ENCODE measurements at places on chromosomes 3 and 15.

- no peak for DNase-seq
Observed at GRCh38 chr3:106140431-106140830, 271.6 kb upstream of the CBLB start.

DNA sequence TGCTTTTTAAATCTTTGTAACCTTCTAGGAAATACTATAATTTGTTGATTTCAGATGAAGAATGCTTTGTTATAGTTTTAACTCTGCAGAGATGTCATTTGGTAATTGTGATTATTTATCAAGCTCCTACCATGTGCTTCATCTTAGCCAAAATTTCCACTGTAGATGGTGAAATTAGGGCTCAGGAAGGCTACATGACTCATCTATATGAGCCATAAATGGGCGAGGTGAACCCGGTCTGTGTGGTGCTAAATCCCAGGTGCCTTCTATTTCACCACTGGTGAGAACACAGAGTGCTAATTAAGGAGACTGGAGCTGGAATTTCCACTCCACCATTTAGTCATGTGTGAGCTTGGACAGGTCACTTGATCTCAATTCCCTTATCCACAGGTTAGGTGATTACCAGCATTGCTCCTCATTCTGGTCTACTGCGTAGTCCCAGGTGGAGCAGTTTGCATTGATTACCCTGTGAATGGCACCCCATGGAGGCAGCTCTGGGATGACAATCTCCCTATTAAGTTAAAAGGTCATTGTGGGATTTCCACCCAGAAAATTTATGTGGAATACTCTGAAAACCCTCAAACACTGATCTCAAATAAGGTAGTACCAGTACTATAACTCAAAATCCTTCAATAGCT, 2.8 kb upstream of the CCR3 start:
- DNase-seq = no peak

GRCh38 chr3:177646749-177647148, 449.5 kb upstream of the TBL1XR1 start:
- no peak for DNase-seq

GRCh38 chr3:51400166-51400565, 9.1 kb downstream of the RBM15B start:
- no peak for DNase-seq

GRCh38 chr3:28349469-28350000, 911 bp upstream of the AZI2 start:
- DNase-seq = no peak

- DNase-seq = no peak
Observed at GRCh38 chr15:89075101-89075640, 13.1 kb upstream of the ABHD2 start.

- DNase-seq = peak; percentile 67
Observed at GRCh38 chr3:105369500-105370371, 3.0 kb downstream of the ALCAM start.

DNA sequence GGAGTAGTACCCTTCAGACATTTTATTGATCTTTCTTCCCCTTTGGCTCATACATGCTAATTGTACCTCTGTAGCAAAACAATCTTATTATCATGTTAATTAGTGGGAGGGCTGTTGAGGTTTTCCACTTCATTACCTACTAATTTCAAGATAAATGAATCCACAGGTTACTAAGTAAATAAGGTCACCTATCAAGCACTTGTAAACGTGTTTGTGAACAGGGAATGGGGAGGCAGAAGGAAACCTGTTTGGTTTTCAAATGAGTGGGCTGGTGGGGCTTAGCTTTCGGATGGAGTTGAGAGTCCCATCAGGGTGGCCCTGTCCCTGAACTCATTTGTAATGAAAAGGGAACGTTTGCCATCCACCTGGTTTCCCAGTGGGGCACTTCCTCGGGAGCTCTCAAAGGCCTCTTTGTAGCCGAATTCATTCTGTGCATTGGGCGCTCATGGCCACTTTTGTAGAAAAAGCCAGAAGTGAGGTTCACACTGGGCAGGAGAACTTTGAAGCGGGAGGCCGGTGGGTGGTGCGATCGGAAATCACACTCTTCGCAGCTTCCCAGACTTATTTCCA, 419.8 kb upstream of the NR2F2 start:
- no peak for DNase-seq

DNA sequence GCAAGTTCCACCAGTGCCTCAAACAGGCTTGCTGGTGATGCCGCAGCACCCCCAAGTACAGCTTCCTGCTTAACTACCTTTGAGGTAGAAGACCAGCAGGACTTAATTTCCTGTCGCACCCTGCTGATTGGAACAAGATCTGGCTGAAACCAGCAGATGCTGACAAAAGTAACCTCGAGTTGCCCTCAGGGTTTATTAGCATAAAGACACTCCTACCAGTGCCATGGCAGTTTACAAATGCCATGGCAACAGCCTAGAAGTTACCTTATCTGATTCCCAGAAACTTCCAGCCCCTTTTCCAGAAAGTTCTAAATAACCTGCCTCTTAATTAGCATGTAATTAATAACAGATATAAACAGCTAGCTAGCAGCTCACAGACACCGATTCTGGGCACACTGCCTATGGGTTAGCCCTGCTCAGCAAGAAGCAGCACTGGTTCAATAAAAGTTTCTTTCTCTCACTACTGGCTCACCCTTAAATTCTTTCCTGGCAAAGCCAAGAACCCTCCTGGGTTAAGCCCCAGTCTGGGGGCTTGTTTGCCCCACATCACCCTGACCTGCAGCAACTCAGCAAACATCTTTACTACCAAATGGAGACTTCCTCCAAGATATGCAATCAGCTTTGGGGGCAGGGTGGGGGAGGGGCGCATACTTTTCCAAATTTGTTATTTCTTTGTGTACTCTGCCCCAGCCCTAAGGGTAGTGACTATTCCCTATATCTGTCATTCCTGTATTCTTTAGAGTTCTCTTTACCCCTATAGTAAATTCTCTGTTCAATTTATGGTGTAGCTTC, 54.2 kb downstream of the MAP4 start:
- no peak for DNase-seq

- no peak for DNase-seq
Observed at GRCh38 chr3:13770170-13771169, 109.4 kb downstream of the WNT7A start.

DNA sequence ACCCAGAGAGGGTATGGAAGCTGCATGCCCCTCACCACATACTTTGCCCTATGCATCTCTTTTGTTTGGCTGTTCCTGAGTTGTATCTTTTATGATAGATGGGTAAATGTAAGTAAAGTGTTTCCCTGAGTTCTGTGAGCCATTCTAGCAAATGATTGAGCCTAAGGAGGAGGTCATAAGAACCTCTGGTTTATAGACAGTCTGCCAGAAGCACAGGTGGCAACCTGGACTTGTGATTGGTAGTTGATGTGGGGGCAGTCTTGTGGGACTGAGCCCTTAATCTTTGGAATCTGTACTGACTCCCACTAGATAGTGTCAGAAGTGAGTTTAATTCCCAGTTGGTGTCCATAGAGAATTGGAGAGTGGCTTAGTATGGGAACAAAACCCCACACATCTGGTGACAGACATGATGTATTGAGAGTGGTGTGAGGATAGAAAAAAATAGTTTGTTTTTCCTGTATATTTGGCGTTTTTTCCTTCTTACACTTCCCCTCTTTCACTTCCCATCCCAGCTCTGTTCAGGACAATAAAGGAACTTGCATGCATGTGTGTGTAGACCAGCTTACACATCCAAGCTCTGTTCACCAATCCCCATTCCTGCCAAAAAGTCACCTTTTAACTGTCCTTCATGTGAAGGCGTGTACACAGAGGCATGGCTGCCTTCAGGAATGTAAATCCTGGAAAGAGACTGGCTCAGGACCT, 38.1 kb upstream of the SPPL2A start:
- no peak for DNase-seq

DNA sequence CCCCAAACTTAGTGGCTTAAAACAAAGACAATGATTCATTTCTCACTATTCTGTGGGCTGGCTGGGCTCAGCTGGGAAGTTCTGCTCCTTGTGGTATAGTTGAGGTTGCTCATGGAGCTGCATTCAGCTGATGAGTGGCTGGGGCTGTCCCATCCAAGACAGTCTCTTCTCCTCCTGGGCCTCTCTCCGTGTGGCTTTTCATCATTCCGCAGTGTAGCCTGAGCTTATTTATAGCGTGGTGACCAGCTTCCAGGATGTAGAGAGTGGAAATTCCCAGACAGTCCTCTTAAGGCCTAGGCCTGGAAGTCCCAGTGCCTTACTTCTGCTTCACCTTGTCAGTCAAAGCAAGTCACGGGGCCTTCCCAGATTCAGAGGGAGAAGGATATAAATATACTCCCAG, 136.7 kb upstream of the DAZL start:
- peak; percentile 19 for DNase-seq

GRCh38 chr15:100206643-100207042, 135.1 kb downstream of the ADAMTS17 start:
- DNase-seq = no peak

DNA sequence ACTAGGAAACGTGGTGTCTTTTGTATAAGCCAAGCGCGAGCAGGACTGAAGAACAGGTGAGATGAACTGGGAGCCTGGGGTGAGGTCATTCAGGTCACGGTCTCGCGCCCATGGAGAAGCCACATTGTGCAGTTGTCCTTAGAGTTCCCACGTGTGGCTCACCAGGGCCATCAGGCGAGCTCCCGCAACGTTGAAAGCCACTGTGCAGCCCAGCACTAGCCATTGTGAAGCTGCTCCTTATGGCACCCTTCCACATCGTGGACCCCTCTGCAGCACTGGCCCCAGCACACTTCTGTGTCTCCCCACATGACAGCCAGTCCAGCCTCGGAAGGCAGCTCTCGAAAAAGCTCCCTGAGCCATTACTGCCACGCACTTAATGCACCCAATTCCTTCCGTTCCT, 7.6 kb upstream of the APBA2 start:
- no peak for DNase-seq

DNA sequence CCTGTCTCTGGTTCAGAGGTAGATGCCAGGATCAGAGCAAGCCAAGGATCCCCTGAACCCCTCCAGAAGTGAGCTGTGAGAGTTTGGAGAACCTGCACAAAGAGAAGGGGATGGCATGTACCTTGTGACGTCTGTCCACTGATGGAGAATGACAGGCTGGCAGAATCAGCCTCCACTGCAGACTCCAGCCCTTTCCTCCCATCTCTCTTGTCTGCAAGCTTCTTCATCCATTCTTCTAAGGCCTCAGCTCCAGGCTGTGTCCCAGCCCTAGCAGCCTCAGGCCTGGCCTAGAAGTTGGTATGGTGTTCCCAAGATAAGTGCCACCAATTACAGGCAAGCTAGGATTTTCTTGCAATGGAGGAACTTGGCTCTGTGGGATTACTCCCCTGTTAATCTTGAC, 8.6 kb downstream of the GALNT15 start:
- no peak for DNase-seq

DNA sequence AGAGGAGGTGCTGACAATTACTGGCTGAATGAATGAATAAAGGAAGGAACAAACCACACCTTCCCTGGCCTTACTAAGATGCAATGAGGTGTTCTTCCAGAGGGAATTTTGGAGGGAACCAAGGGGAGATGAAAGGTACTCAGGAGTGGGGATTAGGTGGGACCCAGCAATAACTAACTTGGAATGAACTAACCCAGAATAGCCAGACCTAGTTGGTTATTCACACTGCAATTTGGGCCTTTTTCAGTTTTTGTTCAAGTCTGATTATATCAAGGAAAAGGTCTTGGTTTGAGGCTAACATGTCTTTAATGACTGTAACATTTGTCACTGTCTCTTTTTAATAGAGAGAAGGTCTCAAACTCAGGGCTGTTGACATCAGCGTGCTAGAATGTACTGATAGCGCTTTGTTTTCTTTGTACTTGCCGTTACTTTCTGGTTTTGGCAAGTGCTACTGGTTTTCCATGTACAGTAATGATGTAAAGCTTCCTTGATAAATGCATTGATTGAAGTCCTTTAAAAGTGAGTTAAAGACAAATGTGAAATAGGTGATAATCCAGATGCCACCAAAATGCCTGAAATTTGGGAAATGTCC, 3.2 kb upstream of the PLXND1 start:
- DNase-seq = no peak

- DNase-seq = no peak
Observed at GRCh38 chr15:71781179-71781964, 29.0 kb upstream of the NR2E3 start.

DNA sequence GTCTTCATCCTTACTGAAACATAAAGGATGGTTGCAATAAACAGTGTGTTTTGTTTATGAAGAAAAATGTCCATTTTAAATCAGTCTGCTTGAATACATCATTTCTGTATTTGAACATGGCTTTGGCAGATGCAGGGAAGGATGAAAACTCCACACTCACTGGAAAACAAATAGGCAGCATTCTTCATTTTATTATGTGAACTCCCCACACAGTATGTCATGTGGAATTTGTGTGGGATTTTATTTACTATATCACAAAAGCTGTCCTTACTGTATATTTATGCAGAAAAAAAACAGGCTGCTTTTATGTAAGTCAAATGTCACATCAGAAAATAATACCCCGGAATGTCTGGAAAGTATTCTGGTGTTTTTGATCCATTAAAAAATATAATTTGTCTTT, 44.1 kb upstream of the TJP1 start:
- DNase-seq = no peak

GRCh38 chr3:55305696-55306485, 181.2 kb downstream of the WNT5A start:
- DNase-seq = no peak

- no peak for DNase-seq
Observed at GRCh38 chr3:42514876-42515275, 12.4 kb downstream of the VIPR1 start.

- DNase-seq = peak; percentile 49
Observed at GRCh38 chr3:196518966-196519717, 4.0 kb upstream of the SMCO1 start.

DNA sequence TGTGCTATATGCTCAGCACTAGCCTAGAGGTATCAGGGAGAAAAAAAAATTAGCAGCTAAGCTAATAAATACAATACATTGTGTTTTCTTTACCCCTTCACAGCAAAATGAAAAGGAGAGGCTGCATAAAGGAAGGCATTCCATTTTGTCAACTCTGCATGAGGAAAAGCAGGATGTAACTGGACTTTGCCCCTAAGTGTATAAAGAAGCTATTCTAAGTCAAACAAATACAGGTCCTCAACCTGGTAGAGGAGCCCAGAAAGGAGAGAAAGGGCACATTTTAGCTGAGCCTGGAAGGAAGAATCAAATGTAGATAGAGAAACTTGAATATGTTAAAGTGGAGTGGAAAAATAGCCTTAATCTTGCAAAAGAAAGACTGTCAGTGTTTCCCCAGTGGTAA, 89.0 kb upstream of the SPRED1 start:
- DNase-seq = no peak

- no peak for DNase-seq
Observed at GRCh38 chr3:43755516-43756200, 64.9 kb downstream of the ABHD5 start.

DNA sequence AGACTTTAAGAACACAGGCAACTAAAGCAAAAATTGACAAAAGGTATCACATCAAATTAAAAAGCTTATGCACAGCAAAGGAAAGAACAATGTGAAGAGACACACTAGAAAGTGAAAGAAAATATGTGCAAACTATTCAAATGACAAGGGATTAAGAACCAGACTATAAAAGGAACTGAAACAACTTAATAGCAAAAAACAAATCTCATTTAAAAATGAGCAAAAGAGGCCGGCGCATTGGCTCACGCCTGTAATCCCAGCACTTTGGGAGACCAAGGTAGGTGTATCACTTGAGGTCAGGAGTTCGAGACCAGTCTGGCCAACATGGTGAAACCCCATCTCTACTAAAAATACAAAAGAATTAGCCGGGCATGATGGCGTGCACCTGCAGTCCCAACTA, 14.4 kb downstream of the NGLY1 start:
- DNase-seq = no peak
